ENCODE measurements at places on chromosomes 16 and 17. TPM values are rescaled to one million over a fixed set of nuclear protein-coding genes. Genes with fewer than 3 reads are reported as not detected.

Gene PRSS8
- total RNA-seq = not detected

Gene CLEC18A
- total RNA-seq = 1.7 TPM

Gene OSGIN1
- 0.48 TPM for total RNA-seq

Gene NXPH3
- not detected for total RNA-seq

Gene OR1F1
- total RNA-seq = not detected

DNA sequence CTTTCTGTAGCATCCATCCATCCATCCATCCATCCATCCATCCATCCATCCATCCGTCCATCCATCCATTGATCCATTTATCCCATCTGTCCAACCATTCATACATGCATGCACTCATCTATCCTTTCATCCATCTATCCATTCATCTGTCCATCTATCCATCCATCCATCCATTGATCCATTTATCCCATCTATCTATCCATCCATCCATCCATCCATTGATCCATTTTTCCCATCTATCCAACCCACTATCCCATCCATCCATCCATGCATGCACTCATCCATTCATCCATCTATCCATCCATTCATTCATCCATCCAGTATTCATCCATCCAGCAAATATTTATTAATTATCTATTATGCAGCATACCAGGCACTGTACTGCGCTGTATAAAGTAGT, 34.8 kb downstream of the IRX5 start:
- no peak for ATAC-seq

DNA sequence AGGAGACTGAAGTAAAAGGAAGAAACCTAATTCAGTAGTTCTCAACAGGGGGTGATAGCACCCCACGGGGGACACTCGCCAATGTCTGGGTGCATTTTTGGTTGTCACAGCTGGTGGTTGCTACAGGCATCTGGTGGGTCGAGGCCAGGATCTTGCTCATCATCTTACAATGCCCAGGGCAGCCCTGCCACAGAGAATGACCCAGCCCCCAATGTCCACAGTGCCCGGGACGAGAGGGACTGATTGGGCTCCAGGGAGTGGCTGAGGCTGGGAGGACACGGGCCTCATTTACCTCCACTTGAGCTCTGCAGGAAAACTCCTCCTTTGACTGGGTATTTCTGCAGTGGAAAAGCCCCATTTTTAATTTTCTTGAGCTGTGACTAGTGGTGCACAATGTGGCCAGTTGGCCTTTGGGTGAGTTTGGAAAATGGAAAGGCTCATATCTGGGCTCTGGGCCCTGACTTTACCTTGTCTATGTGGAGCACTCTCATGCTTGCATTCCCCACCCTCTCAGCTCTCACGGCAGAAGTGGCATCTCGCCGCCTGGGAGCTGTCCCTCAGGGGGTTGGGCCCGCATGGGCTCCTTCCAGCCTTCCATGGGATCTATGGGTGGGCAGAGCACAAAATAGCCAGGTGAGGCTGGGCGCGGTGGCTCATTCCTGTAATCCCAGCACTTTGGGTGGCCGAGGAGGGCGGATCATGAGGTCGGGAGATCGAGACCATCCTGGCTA, 37.7 kb upstream of the IRF8 start:
- no peak for ATAC-seq

- ATAC-seq = no peak
Measured at GRCh38 chr16:3945751-3946603, 65.5 kb upstream of the CREBBP start.

DNA sequence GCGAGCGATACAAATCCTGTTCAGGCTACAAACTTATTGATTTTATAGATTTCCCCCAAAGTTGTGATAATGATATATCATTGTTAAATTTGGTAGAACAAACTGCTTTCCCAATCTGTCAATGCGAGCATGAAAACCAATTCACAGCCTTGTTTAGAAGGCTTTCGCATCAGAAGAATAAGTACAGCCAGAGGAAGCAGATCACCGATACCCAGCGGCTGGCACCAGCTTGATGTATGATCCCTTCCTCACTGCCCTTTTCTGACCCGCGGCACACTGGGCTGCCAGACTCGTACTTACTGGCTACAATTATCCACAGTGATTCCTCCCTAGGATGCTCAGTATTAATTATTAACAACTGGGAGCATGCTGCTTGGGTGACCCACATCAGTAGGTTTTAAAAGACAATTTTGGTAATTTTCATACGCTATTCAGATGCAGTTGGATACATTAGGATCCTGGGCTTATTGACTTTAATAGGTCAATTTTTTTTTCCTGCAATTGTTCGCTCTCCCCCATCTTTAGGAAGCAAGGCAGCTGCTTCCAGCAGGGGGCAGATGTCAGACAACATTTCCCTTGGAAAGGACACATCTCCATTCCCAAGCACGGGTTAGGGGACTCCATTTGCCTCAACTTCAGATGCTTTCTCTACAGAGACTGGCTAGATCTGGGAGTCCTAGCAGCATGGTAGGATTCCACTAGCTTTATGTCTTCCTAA, 582.7 kb upstream of the PSMD7 start:
- no peak for ATAC-seq

DNA sequence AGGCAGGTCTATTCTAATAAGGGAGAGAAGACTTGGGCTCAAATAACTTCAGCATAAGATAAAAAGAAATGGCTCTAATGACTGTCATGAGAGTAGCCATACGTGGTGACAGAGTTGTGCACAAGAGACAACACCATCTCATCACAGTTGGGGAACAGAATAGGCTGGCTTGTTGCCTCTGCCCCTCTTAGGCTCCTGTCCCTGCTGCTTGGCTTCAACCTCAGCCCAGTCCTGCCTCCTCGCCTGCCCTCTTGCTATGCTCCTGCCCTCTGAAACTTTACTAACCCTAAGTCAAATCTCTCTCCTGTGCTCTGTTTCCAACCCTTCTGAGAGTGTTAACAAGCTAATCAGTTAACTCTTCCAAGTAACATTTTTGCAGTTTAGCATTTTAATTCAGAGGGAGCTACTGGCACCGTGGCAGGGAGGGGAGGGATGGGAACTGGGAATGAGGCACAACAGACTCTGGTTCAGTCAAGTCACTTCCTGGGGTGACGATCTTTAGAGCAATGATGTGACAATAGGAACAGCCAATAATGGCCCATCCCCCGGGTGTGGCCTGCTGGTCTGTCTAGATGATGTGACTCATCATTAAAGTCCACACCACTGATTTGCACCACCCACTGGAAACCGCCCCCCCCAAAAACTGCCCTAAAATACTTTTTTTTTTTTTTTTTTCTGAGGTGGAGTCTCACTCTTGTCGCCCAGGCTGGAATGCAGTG, 35.5 kb downstream of the DNAH17 start:
- ATAC-seq = no peak

DNA sequence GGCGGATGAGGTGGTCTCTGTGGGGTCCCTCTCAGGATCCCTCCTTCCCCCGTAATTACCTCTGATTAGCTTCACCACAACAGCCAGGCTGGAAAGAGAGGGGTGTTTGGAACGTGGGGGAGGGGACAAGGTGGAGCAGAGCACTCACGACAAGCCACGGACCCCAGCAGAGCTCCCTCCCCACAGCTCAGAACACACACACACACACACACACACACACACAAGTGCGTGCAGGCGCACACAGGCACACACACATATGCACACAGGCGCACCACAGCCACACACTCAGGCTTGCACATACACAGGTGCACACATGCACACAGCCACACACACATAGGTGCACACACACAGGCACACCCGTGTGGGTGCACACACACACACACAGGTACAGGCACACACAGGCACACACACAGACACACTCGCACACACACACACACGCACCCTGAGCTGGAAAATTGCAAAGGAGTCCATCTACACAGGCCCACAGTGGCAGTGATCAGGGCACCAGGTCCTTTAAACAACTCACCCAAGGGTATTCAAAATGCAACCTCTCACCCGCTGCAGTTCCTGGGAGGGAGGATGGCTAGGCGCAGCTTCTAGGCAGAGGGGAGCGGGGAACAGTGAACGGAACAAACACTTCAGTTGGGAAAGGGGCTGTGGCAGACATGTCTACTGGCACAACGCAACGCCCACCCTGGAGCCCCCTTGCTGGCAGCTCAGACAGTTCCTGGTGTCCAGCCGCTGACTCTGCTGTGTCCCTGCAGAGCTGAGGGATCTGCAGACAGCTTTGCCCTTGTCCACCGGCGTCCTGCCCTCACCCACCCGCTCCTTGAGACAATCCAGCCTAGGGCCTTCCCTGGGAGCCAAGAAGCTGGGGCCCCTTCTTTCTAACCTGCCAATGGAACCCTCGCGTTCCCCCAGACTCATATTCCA, 59.9 kb upstream of the DLX4 start:
- ATAC-seq = no peak

DNA sequence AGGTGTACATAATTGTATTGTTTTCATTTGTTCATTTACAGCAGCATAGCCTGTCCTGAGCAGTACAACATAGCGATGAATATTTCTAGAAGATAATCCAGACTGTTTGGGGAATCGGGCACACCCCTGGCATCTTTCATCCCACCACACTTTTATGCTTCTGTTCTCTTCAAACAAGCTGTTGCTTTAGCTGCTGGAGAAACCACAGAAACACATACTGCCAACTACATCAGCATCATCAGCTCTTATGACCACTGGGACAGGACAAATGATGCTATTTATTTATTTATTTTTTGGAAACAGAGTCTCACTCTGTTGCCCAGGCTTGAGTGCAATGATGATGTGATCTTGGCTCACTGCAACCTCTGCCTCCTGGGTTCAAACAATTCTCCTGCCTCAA, 22.6 kb upstream of the HAPSTR1 start:
- no peak for ATAC-seq

- no peak for ATAC-seq
Measured at GRCh38 chr16:75070012-75070841, 46.4 kb downstream of the LDHD start.

DNA sequence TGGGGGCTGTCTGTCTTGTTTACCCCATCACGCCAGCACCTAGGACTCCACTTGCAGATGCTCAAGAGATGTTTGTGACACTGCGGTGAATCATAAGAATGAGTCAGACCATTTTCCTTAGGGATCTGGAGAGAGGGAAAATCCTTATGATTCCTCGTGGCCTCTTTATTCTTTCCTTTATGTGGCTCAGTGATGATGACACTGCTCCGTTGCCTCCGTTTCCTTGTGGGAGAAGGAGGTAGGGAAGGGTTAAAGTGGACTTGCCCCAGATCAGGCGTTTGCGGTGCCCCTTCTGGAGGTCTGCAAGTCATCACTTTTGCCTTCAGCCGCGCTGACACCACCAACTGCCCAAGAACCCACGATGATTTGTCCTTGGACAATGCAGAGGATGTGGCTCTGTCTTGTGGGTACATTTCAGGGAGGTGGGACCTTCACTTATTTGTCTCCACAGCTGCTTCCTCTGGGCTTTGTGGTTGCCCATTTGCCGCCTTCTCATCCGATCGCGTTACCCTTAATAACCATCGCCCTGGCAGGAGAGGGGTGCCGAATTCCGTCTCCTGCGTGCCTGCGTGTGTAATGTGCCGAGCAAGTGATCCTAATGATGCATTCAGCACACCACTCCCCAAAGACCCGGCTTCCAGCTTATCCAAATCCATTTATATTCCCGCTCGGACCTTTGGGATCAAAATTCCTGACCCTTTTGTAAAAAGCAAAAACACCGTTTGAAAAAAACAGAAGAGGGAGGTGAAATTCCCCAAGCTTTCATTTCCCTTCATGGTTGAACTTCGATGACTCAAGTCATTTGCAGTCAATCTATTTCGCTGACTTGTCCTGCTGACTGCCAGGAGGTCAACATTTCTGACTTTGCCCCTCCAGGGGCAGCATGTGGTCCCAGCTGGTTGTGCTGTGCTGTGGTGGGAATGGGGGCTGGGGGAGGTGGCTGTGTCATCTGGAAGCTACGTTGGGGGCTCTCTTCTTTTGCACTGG, 87.2 kb upstream of the IRX3 start:
- ATAC-seq = no peak

GRCh38 chr17:64424324-64424849, 24.5 kb upstream of the MILR1 start:
- no peak for ATAC-seq

GRCh38 chr17:31015639-31016038, 44.8 kb downstream of the RNF135 start:
- ATAC-seq = no peak

DNA sequence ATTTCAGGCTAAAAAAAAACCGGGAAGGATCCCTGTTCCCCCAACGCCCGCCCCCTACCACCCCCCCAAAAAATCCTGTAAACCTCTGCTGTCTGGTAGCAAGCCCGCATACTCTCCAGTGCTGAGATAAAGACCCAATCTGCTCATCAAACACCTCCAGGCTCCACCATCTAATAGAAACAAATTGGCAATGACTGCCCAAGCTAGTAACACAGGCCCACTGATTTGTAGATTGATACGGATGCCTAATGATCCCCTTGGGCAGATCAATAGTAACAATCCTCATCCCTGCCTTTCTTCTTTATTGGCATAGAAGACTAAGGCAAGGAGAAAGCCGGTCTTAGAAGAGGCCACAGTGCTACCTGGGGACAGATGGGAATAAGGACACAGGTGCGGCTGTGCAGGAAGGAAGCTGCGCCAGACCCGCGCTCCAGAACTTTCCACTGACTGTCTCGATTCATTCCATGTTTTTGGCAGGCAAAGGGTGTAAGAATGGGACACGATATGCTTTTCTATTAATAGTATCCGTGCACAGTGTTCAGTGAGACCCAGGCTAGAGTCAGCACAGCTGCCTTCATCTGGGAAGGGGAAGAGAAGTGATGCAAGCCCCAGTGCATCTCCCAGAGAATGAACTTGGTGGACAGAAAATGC, 407.6 kb upstream of the PSMD7 start:
- ATAC-seq = no peak

GRCh38 chr17:45848405-45848804, 3.7 kb downstream of the SPPL2C start:
- no peak for ATAC-seq

GRCh38 chr17:10177913-10178505, 20.4 kb downstream of the GAS7 start:
- ATAC-seq = no peak

DNA sequence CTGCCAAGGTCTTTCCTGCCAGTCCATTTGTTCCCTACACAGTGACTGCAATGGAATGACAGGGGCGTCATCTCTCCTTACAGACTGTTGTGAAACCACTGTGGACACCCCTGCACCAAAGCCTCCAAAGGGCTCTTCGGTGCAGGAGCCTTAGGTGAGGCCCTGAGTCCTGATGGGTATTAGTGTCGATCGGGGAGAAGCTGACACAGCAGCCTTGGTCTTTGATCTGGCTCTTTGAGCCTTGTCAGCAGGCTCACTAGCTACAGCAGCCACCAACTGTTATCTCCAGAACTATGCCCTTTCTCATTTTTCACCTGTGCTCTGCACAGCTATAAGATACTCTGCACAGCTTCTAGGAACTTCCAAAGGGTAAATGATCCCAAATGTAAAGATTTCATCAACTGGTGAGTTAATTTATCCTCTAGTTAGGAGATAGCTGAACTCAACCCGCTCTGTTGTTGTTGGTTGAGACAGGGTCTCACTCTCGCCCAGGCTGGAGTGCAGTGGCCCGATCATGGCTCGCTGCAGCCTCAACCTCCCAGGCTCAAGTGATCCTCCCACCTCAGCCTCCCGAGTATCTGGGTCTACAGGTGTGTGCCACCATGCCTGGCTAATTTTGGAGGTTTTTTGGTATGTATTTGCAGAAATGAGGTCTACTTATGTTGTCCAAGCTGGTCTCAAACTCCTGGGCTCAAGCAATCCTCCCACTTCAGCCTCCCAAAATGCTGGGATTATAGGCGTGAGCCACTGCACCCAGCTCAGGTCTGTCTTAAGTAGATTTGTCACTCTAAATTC, 19.7 kb downstream of the G6PC1 start:
- no peak for ATAC-seq

GRCh38 chr17:66491213-66491612, 188.8 kb downstream of the PRKCA start:
- peak; percentile 45 for ATAC-seq
